ENCODE measurements at places on chromosomes 6 and 20. TPM values are rescaled to one million over a fixed set of nuclear protein-coding genes. Genes with fewer than 3 reads are reported as not detected.

The SMPDL3A gene
- 22.5 TPM for total RNA-seq

The PRDM1 gene
- total RNA-seq = 2.5 TPM

The DNMT3B gene
- 11.9 TPM for total RNA-seq

The AVP gene
- total RNA-seq = not detected

The SLC17A1 gene
- total RNA-seq = not detected

The GPR63 gene
- total RNA-seq = 22.8 TPM

The LY86 gene
- total RNA-seq = 1.3 TPM

The SYCP2 gene
- total RNA-seq = 5.3 TPM

Data from parietal lobe (tissue), 2 donors.